Stimulated activated CD4-positive, alpha-beta T cell treated with anti-CD3 and anti-CD28 coated beads, Interleukin-4, amount 100 ng/mL, for 4 hours (primary cell): ENCODE measurements at places on chromosomes 12 and 14.

DNA sequence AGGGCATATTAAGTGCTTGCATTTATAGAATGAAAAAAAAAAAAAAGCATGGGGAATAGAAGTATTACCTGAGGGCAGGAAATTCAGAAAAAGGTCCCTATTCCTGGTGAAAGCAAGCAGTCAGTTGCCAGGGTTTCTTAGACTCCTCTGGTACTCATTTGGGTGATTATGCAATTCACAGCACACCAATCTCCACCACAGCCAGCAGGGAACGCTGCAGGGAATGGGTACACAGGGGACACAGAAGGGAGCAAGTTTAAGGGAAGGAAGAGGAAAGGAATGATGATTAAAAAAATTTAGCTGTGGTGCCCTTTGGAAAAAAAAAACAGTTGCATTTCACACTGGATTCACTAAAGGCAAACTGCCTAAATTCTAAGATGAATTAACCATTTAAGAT is 14.2 kb downstream of the BLTP3B start:
- no peak for DNase-seq

DNA sequence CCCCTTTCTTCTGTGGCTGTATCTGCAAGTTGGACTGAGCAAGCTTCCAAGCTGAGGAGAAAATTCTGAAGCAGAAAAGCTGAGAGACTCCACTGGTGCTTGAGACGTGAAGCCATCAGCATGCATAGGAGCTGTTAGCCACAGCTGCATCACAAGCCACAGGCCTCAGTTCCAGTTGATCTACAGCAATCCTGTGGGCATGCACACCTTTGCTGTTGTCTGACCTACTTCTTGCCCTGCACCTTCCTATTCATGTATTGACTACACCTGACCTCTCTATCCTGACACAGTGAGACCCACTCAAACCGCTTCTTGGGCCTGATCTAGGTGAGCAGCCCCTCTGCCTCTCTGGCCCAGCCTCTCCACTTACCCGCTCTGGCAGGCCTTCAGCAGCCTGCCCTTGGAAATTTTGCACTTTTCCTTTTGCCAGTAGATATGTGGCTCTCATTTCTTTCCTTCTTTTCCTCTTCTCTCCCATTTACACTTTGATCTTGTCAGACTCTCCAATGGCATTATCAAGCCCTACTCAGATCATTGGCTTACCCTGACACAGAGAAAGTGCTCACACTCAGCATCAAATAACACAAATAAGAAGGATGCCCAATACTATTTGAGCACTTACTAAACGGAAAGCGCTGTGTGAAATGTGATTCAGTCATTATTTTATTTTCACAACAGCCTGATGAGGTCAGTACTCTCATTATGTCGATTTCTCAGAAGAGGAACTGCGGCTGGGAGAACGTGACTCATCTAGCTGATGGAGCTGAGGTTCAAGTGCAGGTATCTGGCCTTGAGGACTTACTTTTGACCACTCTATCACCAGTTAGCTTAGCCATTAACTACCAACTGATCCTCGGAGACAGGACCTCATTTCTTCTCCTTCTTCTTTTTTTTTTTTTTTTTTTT is 21.9 kb upstream of the PTGR2 start:
- DNase-seq = no peak

DNA sequence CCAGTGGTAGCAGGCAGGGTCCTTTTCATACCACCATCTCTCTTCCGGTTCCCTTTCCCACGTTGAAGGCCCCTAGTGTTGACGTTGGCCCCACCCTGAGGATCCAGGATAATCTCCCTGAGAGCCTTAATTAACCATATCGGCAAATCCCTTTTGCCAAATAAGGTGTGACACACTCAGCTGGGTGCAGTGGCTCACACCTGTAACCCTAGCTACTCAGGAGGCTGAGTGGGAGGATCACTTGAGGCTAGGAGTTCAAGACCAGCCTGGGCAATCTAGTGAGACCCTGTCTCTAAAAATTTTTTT is 2.8 kb upstream of the TMEM119 start:
- no peak for DNase-seq

GRCh38 chr14:69473946-69474345 is 10.6 kb upstream of the PLEKHD1 start:
- no peak for DNase-seq

DNA sequence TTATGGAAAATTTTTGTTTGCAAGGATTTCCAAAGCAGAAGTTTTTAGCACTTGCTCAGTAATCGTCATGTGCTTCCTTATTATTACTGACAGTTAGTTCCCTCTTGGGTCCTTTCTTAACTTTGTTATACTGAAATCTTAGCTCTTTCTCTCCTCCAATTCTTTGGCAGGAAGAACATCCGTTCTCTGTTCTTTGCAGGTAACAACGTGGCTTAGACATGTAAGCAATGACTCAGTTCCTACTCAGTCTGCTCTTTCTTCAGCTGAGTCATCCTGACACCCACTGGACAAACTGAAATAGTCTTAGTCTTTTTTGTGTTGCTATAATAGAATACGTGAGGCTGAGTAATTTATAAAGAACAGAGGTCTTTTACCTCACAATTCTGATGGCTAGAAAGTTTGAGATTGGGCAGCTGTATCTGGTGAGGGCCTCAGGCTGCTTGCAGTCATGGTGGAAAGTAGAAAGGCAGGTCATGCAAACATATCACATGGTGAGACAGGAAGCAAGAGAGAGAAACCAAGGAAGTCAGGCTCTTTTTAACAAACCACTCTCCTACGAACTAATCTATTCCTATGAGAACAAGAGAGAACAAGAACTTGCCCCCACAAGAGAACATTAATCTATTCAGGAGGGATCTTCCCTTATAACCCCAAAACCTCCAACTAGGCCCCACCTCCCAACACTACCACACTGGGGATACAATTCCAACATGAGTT is 49.2 kb downstream of the TESPA1 start:
- peak; percentile 60 for DNase-seq

GRCh38 chr14:105315941-105316576 is 1.5 kb downstream of the PACS2 start:
- DNase-seq = peak; percentile 17

DNA sequence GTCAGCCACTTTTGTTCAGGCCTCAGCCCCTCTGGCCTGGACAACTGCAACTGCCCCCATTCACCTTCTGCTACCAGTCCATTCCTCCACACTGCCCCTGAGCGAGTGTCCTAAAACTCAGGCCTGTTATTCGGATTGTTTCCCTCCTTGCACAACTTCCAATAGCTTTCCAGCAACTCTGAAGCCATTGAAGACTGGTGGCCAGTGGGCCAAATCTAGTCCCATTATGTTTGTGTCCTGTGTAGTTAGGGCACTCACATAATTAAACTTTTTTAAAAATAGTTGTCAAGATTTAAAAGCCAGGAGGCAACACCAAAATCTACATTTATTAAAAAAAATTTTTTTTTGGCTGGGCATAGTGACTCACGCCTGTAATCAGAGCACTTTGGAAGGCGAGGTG is 17.8 kb upstream of the FIGNL2 start:
- DNase-seq = no peak

DNA sequence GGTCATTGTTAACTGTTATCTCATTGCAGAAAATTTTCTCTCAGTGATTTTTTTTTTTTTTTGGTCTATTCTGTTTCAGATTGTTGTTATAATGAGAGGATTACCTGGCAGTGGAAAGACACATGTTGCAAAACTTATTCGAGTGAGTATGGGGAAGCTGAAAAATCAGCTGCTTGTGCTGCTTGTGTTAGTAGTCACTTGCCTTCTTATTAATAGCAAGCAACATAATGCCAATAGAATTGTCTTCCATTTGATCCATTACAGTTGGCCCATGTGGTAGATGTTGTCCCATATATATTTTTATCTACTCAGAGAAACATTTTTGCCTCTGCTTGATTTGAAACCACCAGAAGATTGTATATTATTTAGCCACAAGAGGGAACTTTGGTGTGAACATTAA is 53.0 kb downstream of the YLPM1 start:
- no peak for DNase-seq

GRCh38 chr12:90659060-90659459 is 295.9 kb downstream of the CCER1 start:
- DNase-seq = no peak

GRCh38 chr12:116458492-116458891 is 100.7 kb upstream of the MAP1LC3B2 start:
- DNase-seq = no peak

DNA sequence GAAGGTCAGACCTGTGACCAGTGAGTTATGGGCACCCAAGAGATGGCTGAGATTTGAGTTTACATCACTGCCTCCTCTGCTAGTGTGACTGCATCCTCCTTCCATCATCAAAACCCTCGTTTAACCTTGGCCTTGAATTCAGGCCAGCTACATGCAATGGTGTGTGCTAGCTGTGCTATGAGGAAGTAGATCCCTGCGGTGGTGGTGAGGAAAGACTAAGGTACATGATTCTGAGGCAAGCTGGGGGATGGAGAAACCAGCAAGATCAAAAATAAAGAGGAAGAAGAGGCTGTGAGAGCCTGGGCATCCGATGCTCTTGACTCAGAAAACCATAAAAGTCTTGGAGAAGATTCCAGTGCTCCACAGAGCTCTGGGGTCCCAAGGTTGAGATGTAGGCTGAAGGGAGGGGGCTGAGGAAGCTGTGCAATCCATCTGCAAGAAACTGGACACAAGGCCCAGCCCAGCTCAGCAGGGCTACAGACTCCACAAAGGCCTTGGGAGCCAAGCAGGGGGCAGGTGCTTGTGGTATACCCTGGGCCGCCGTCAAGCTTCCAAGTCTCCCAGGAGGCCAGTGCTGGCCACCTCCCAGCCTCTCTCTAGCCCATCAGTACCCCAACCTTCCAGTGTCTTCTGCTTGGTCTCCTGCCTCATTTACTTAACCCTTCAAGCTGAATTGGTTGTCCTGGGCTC is 774.8 kb downstream of the VRK1 start:
- no peak for DNase-seq

DNA sequence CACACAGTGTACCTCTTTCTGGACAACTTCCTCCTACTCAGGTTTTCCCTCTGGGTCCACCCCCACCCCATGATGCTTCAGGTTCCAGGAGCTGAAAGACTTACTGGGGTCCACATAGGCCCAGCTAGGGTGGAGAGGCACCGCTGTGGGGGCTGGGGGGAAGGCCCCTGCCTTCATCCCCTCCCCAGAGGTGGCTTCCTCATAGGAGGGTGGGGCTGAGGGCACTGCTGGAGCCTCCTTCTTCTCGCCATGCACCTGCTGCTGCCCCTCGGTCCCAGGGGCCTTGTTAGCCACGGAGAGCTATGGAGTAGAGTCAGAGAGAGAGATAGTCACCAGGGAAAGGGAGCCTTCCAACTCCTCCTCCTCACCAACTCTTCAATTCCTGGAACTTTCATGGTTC is 2.7 kb downstream of the FAIM2 start:
- DNase-seq = no peak

DNA sequence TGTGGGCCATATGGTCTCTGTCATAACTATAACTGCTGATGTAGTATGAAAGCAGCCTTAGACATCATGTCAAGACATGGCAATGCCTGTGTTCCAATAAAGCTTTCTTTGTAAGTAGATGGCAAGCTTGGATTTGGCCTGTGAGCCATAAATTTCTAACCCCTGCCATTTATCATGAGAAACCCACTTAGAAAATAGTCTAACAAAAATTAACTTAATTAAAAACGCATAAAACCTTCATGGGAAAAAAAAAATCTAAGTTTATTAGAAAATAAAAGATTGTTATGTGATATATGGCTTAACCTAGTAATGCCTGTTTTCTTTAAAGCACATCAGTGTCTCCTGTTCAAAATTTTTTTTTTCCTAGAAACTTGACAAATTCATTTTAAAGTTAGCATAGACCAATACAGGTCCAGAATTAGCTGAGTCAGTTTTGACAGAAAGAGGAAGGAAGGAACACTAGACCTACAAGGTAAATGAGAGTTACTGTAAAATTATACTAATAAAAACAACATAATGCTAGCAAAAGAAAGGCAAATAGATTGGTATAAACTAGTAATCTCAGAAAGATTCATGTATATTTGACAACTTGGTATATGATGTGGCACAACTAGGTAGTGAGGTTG is 68.2 kb downstream of the USP15 start:
- no peak for DNase-seq

GRCh38 chr12:31591380-31591901 is 505 bp upstream of the DENND5B start:
- no peak for DNase-seq

- DNase-seq = no peak
Measured at GRCh38 chr12:132404951-132405741, 75.8 kb upstream of the GALNT9 start.

DNA sequence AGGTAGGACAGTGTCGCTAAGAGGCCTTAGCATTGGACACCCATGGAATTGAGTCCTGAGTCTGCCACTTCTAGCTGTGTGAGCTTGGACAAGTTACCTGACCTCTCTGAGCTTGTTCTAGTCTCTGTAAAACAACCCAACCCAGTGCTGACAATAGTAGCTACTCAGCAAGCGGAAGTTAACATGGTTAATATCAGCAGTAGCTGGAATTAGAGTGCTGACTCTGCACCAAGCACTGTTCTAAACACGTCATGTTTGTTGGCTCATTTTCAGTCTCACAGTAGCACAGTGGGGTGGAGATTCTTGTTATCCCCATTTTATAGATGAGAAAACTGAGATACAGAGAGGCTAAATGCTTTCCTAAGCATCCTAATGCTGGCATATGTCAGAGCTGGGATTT is 47.5 kb upstream of the RIN3 start:
- no peak for DNase-seq

- no peak for DNase-seq
Measured at GRCh38 chr12:88805692-88806091, 225.4 kb upstream of the KITLG start.

GRCh38 chr12:128026696-128027574 is 240.0 kb upstream of the TMEM132C start:
- no peak for DNase-seq

- DNase-seq = peak; percentile 23
Measured at GRCh38 chr12:62260733-62261683, 804 bp downstream of the USP15 start.
